ENCODE measurements at places on chromosomes 11 and 22.

DNA sequence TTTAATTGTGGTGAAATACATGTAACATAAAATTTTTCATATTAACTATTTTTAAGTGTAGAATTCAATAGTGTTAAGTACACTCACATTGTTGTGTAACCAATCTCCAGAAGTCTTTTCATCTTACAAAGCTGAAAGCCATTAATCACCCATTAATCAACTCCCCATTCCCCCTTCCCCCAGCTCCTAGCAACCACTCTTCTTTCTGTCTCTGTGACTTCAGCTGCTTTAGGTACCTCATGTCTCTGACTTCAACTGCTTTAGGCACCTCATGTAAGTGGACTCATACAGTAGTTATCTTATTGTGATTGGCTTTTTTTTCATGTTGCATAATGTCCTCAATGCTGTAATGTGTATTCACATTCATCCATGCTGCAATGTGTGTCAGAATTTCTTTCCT lies 150.8 kb upstream of the NTM start:
- DNase-seq = no peak

DNA sequence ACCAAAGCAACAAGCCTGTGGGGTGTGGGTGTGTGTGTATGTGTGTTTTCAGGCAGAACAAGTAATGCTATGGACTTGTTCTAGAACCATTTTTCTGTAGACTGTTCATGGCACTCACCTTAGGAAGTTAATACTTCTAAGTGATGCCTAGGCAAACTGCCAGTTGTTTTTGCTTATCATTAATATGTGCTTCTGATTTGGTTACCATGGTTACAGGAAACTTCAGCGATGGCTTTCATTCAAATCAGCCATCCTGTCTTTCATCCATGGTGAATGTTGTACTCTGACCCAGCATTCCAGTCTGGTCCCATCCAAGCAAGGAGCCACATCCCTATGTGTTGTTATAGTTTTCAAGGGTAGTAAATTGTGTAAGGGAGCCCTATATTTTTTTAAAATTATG lies 49.8 kb upstream of the ARHGAP20 start:
- DNase-seq = no peak

GRCh38 chr11:7967097-7967496 lies 1.9 kb upstream of the NLRP10 start:
- DNase-seq = no peak

DNA sequence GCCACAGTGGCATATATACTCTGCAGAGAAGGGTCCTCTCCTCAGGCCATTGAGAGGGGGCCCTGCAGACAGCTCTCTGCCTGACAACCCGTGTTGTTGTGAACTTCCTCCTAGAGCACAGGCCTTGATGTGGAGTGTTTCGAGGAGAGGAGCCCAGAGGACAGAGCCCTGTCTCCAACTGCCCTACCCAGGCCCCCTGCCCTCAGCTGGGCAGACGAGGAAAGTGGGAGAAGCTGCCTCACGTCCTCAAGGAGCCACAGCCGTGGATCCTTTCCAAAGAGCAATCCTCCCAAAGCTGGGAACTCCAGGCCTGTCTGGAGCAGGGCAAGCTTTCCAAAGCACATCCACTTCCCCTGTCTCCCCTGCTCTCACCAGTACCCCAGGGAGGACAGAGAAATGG lies 10.7 kb downstream of the LMO1 start:
- DNase-seq = no peak

GRCh38 chr11:32309530-32310213 lies 125.7 kb downstream of the WT1 start:
- DNase-seq = no peak
